ENCODE measurements at places on chromosomes 11 and 22. TPM values are rescaled to one million over a fixed set of nuclear protein-coding genes. Genes with fewer than 3 reads are reported as not detected.

The TNNT3 gene
- not detected for total RNA-seq

The ZNRF3 gene
- total RNA-seq: 1.8 TPM

The CSNK2A3 gene
- 2.1 TPM for total RNA-seq

The TRIM48 gene
- not detected for total RNA-seq

The TPCN2 gene
- total RNA-seq: 7.4 TPM

The IFITM5 gene
- total RNA-seq: not detected

The LRRC32 gene
- total RNA-seq: 0.29 TPM

The MRGPRF gene
- total RNA-seq: not detected

The SYT12 gene
- 0.08 TPM for total RNA-seq

The TMEM218 gene
- 38.1 TPM for total RNA-seq

The LRP5 gene
- 14.1 TPM for total RNA-seq

The OSM gene
- not detected for total RNA-seq

The OR5A1 gene
- not detected for total RNA-seq

The KRTAP5-11 gene
- not detected for total RNA-seq

- peak; percentile 85 for DNase-seq
These were observed 229.2 kb downstream of the ADAMTS15 start for GRCh38 chr11:130677486-130678153.

- DNase-seq: no peak
These were observed 5.4 kb downstream of the PCF11 start for GRCh38 chr11:83162377-83162776.

- DNase-seq: no peak
These were observed 283.5 kb downstream of the TTC28 start for GRCh38 chr22:28395920-28396753.

GRCh38 chr22:48664586-48664985 is 1163.1 kb downstream of the BRD1 start:
- no peak for DNase-seq

GRCh38 chr11:5938603-5938965 is 3.5 kb upstream of the OR56A3 start:
- DNase-seq: no peak

GRCh38 chr22:25048659-25049647 is 96.4 kb downstream of the KIAA1671 start:
- peak; percentile 33 for DNase-seq

DNA sequence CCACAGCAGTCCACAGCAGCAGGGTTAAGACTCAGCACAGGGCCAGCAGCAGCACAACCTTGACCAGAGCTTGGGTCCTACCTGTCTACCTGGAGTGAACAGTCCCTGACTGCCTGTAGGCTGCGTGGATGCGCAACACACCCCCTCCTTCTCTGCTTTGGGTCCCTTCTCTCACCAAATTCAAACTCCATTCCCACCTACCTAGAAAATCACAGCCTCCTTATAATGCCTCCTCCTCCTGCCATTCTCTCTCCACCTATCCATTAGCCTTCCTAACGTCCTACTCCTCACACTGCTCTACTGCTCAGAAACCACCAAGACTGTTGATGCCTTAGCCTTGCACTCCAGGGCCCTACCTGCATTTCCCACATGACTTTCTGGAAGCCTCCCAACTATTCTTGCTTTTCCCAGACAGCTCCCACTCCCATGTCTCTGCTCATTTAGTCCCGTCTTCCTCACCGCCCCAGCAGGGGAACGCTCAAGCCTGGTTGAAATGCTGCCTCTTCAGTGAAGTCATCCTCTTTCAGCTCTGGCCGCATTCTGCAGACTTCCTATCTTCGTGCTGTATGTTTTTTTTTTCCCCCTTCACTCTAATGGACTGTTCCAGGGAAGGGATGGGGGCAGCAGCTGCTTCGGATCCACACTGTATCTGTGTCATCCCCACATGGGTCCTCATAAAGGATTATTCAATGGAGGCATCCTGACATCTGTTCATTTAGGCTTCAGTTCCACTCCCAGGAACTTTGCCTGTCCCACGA is 3.3 kb downstream of the IL18BP start:
- no peak for DNase-seq

GRCh38 chr22:35957589-35957988 is 71.0 kb downstream of the RBFOX2 start:
- DNase-seq: no peak

- peak; percentile 43 for DNase-seq
These were observed 56.3 kb upstream of the SLC5A12 start for GRCh38 chr11:26778000-26778757.

DNA sequence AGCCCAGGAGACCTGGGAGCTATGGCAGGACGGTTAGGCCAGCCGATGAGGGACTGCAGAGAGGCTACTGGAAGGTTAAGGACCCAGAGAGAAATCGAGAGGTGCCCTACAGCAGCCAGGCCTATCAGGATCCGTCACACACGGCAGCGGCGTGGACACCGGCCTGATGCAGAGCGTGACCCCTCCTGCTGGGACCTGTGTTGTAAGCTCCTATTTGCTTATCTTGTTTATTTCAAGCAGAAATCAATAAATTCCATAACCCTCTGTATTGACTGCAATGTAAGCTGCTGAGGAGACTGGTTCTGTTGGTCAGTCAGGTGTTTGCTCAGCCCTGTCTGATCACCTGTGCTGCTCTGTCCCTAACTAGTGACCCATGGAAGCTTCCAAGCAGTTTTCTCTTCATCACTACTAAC is 39.9 kb downstream of the PPP2R1B start:
- DNase-seq: no peak

DNA sequence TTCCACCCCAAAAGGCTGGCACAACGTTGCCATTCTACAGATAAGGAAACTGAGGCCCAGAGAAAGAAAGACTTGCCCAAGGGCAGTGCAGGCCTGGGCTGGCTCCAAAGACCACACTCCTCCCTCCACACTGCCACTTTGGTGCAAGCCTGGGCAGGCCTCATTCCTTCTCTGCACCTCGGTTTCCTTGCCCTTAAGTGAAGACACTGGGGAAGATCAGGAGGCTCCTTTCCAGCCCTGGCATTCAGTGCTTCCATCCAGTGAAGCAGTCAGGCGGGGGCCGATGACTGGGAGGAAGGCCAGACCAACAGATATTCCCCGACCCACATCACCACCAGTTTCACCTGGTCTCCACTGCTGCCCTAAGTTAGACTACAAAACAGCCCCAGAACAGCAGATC is 18.3 kb upstream of the TCF20 start:
- no peak for DNase-seq

DNA sequence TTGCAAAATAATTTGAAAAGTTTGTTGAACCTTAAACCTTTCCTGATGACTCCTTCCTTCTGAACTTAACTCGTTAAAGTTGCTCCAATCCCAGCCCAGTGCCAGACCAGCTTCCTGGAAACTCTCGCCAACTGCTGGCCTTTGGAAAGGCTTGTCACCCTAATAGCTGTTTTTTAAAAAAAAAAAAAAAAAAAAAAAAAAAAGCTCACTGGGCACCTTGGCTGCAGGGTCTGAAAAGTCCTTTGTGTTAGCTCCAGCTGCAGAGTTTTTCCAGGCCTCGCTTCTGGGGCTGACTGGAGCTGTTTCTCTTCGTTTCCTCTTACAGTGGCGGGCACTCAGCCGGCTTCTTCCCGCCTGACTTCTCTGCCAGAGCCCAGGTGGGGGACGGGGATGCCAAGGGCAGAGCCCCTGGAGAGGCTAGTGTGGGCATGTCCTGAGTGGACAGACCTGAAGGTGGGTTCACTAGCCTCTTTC is 25.1 kb downstream of the KCNQ1OT1 start:
- DNase-seq: no peak

- no peak for DNase-seq
These were observed 403.1 kb upstream of the CCDC90B start for GRCh38 chr11:83689144-83689780.

GRCh38 chr22:26450453-26451185 is 21.6 kb downstream of the ASPHD2 start:
- DNase-seq: no peak

- DNase-seq: no peak
These were observed 2.3 kb downstream of the TSPAN18 start for GRCh38 chr11:44729063-44729462.

DNA sequence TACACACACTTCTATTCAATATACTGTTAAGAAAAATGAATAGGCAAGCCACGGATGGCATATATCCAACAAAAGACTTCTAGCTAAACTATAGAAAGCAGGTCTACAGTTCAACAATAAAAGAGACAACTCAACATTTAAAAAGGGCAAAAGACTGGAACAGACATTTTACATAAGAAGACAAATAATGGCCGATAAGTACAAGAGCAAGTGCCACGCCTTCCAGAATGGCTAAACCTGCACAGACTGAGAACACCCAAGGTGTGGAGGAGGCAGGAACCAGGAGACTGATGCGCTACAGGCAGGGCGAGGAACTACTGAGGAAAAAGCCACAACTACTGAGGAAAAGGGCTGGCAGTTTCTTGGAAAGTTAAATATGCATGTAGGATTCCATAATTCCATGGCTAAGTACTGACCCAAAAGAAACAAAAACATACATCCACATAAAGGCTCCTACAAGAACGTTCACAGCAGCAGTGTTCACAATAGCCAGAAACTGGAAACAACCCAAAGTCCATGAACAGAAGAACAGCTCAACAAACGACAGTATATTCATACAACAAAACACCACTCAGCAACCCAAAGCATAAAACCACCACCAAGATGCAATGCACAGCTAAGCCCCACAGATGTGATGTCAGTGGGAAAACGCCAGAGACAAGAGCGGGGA is 9.6 kb upstream of the MOB2 start:
- DNase-seq: no peak

DNA sequence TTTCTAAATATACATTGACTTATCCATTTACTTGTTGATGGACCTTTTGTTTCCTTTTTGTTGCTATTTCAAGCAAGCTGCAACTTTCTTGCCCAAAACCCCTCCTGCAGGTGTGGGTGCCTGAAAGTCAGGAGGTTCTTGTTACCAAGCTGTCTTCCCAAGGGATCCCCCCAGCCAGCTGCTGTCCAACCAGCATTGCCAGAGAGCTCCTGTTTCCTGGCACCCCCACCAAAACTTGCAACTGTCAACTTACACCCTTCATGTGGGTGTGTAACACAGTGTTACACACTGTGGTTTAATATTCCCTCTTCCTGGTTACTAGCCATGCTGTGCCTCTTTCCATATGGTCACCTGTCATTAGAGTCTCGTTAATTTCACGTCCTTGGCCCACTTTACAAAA is 1.6 kb upstream of the KRTAP5-1 start:
- no peak for DNase-seq

- DNase-seq: no peak
These were observed 20.8 kb upstream of the PEX26 start for GRCh38 chr22:18056807-18057474.

- DNase-seq: no peak
These were observed 4.3 kb upstream of the ACR start for GRCh38 chr22:50733521-50734342.

- no peak for DNase-seq
These were observed 8.9 kb downstream of the SERHL2 start for GRCh38 chr22:42562684-42563083.

- no peak for DNase-seq
These were observed 357.2 kb downstream of the OPCML start for GRCh38 chr11:133175103-133175502.

- no peak for DNase-seq
These were observed 70.6 kb upstream of the CAPRIN1 start for GRCh38 chr11:33980897-33981296.

GRCh38 chr22:41146573-41146972 is 54.2 kb downstream of the EP300 start:
- DNase-seq: peak; percentile 9

DNA sequence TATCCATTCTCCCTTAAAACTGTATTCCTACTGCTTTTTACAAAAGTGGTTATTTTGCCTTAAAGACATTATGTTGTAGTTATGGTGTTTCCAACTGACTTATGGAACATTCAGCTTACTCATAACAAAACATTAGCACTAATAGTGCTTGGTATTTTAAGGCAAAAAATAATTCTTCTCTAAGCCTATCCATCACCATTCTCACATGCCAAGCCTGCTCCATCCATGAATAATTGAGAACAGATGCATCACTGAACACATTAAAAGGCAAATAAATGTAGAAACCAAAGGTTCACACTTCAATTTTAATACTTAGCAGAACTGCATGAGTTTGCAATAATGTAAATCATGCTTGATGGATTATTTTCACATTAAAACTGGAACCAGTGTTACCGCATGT is 42.3 kb upstream of the DDI1 start:
- DNase-seq: no peak

DNA sequence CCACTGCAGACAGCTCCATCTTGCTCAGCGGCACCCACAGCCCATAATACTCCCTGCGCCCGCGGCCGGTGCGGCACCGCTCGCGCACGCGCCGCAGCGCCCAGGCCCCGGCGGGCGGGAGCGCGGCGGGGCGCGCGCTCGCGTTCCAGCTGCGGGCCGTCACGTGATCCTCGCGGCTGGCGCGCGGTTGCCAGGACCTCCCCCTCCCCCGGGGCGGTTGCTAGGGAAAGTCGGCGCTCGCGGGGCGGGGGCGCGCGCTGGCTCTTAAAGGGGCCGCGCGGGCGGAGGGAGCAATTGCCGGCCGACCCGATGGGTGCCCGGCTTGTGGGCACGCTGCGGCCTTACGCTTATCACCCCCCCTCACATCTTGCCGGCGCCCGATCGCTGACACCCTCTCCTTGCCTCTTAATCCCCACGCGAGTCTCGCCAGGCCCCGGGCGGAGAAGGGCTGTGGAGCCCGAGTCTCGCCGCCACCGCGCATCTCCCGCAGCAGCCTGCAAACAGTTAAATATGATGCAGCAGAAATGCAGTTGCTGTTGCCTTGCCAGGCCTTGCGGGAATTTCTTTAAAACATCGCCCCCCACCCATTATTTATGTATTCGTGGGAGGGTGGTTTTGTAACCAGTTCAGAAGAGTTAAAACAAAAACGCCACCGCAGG is at the start of gene CBX6:
CBX6 (minus strand) TSS at position 45 of the 659 bp plus-strand sequence; CDS start at position 19, 26 bp downstream.
- peak; percentile 77 for DNase-seq

DNA sequence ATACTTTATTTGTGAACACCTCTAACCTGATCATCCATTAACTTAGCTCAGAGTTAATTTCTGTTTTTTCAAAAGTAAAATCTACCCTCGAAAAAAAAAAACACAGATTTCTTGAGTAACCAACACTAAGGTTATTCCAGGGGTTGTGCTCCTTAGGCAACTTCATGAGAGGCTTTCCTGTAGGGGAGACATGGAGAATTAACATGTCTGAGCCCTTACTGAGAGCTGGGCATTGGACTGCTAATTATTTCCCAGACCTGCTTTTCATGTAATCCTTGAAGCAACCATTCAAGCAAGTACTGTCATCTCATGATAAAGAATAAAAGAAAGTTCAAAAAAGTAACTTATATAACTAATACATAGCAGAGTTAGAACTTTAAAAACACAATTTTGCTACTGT is 13.5 kb upstream of the UPB1 start:
- DNase-seq: no peak

DNA sequence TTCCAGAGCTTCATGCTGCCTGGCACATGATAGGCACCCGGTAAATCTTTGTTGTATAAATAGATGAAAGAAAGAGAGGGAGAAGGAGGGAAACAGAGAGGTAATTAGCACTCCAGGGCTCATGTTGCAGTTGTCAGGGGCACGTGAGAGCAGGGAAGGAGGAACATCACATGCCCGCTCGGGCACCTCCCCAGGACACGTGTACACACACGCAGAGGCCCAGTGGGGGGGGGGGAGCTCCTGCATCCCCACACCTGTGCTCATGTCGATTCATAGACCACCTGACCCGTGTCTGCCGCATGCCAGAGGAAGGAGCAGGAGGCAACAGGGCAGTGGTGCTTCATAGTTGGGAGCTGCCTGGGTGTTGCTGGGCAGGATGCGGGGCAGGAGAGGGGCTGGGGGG is 37.1 kb upstream of the NNMT start:
- no peak for DNase-seq

GRCh38 chr11:71103266-71103665 is 149.1 kb downstream of the SHANK2 start:
- DNase-seq: no peak

- DNase-seq: no peak
These were observed 9.0 kb upstream of the STARD10 start for GRCh38 chr11:72802822-72803221.

Measured in H4 (cell line).